Fibroblast of the aortic adventitia (primary cell): ENCODE measurements at places on chromosomes 1 and 21.
A peak's percentile ranks its signal among the peaks of the same experiment; 100 is the strongest.

GRCh38 chr1:94231746-94232145 is 5.6 kb downstream of the ARHGAP29 start:
- no peak for DNase-seq

DNA sequence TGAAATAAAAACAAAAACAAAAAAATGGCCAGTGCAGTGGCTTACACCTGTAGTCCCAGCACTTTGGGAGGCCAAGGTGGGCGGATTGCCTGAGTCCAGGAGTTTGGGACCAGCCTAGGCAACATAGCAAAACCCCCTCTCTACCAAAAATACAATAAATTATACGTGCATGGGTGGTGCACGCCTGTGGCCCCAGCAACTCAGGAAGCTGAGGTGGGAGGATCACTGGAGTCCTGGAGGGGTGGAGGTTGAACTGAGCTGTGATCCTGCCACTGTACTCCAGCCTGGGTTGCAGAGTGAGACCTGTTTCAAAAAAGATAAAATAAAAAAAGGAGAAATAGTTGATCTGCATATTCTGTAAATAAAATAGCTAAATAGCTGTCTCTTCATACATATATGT is 41.2 kb downstream of the HS2ST1 start:
- no peak for DNase-seq

GRCh38 chr1:233916706-233917105 is 12.2 kb downstream of the SLC35F3 start:
- no peak for DNase-seq

GRCh38 chr1:157115851-157116736 is 16.5 kb upstream of the ETV3L start:
- DNase-seq = no peak

DNA sequence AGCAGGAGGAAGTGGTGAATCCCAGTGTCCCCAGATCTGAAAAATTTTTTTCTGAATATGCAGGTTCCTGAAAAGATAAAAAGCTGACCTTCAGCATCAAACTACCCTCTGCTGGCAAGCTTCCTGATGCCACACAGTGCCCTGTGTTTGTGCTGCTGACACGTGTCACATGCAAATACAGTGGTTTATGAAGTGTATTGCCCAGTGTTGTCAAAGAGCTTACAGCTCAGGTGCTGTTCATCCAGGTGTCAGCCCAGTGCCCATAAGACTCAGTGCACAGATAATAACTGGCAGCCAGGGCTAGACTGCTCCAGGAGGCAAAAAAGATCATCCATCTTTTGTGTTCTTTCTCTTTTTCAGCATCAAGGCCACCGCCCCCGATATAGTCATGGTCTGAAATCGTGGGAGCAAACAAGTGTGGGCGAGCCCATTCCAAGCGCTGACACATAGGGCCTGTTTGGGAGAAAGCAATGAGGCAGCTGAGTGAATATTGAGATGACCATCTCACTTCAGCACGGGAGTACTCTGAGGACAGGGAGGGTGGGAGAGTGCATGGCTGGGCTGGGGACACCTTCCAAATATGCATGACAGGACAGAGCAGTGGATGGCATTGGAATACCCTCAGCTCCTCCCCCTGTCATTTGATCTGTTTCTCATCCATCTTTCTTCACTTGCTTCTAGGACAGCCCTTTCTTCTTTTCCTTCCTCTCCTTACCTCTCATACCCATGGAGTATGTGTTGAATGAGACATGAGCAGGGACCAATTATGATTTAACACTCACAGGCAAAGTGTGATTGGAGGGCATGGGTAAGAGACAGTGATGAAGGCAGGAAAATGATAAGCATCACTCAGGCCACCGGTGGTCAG is 6.4 kb upstream of the KCNK1 start:
- no peak for DNase-seq

DNA sequence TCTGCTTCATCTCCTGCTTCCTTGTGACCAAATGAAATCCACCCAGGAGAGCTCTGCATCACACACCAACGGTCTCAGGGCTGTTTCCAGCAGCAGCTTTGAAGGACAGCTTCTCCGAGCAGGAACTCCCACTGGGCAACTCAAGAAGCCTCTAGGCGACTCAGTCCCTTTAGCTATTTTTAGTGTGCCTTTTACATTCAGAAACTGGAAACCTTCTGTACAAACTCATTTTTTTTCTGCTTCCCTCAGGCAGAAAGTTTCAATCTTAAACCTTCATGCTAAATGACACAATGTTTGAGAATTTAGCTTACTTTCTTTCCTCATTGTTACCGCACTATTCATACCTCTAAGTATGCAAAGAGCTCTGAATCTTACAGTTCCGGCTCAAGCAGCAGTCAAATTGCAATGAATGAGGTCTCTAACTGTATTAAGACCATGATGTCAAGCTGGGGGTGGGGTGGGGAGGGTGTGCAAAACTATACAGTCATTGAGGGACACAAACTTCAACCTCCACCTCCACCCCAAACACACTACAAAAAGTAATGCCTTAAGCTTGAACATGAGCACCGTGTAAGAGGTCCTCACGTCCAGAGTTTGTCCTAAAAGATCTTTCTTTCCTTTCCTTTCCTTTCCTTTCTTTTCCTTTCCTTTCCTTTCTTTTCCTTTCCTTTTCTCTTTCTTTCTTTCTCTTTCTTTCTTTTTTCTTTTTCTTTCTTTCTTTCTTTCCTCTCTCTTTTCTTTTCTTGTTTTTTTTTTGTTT is 16.4 kb upstream of the TARBP1 start:
- peak; percentile 85 for DNase-seq

DNA sequence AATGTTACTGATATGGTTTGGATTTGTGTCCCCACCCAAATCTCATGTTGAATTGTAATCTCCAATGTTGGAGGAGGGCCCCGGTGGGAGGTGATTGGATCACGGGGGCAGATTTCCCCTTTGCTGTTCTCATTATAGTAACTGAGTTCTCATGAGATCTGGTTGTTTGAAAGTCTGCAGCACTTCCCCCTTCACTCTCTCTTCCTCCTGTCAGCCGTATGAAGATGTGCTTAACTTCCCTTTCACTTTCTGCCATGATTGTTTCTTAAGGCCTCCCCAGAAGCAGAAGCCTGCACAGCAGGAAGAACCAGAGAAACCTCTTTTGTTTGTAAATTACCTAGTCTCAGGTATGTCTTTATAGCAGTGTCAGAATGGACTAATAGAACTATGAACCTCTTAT is 28.4 kb downstream of the TRIM33 start:
- DNase-seq = no peak

- no peak for DNase-seq
Observed at GRCh38 chr1:13435458-13435857, 25.2 kb downstream of the PRAMEF20 start.

GRCh38 chr1:229344937-229345684 is 2.3 kb upstream of the CCSAP start:
- DNase-seq = peak; percentile 27

- DNase-seq = peak; percentile 100
Observed at GRCh38 chr1:58883037-58883887, 99.4 kb upstream of the JUN start.

DNA sequence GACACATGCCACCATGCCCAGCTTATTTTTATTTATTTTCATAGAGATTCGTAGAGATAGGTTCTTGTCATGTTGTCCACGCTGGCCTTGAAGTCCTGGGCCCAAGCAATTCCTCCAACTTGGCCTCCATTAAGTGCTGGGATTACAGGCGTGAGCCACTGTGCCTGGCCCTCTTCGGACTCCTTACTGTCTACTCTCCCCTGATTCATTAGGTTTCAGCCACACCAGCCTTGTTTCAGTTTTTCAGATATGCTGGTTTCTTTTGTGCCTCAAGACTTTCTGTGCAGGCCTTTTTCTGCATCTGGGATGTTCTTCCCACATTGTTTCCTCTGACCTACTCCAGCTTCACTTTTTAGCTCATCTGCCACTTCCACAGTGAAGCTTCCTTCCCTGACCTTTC is 85.4 kb downstream of the CACNA1E start:
- no peak for DNase-seq

- DNase-seq = no peak
Observed at GRCh38 chr21:37536616-37537278, 170.2 kb downstream of the DYRK1A start.
